ENCODE measurements at places on chromosomes 4 and X. TPM values are rescaled to one million over a fixed set of nuclear protein-coding genes. Genes with fewer than 3 reads are reported as not detected.

The BMP3 gene
- 0.70 TPM for polyA plus RNA-seq

The MAGEA9B gene
- not detected for polyA plus RNA-seq

The GPR34 gene
- polyA plus RNA-seq, result 7.1 TPM

The PF4V1 gene
- not detected for polyA plus RNA-seq

The SLC6A14 gene
- 0.53 TPM for polyA plus RNA-seq

The CDS1 gene
- polyA plus RNA-seq, result 0.30 TPM

The SYN1 gene
- 9.1 TPM for polyA plus RNA-seq

The SSX2 gene
- not detected for polyA plus RNA-seq

The SLC38A5 gene
- polyA plus RNA-seq, result 8.4 TPM

The VBP1 gene
- polyA plus RNA-seq, result 77.3 TPM

The HMX1 gene
- polyA plus RNA-seq, result 0.27 TPM

The TCEANC gene
- 4.9 TPM for polyA plus RNA-seq

The TECRL gene
- 45.4 TPM for polyA plus RNA-seq

The ERAS gene
- not detected for polyA plus RNA-seq

The LUZP4 gene
- not detected for polyA plus RNA-seq

The ARR3 gene
- 0.62 TPM for polyA plus RNA-seq

The GPR119 gene
- not detected for polyA plus RNA-seq

The PRRG3 gene
- 27.0 TPM for polyA plus RNA-seq

The CXCL8 gene
- polyA plus RNA-seq, result 4.4 TPM

All from muscle of back (tissue), 13 donors.